ENCODE measurements at places on chromosomes 1 and 21.

DNA sequence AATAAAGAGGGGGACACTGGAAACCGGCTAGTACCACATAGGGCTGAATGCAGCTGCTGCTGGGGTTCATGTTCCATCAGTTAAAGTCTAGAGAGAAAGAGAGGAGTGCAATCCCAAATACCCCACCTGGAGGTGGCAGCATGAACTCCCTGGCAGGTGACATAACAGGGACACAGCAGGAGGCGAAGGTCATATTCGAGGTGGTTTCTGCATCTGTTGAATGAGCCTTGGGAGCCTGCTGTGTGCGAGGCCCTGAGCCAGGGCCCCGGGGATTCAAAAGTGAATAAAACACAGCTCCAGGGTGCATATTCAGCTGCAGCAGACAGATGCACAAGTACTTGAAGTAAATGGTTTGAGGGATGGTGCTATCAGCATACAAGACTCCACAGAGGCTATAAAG lies 456.8 kb downstream of the SETD4 start:
- DNase-seq = no peak

DNA sequence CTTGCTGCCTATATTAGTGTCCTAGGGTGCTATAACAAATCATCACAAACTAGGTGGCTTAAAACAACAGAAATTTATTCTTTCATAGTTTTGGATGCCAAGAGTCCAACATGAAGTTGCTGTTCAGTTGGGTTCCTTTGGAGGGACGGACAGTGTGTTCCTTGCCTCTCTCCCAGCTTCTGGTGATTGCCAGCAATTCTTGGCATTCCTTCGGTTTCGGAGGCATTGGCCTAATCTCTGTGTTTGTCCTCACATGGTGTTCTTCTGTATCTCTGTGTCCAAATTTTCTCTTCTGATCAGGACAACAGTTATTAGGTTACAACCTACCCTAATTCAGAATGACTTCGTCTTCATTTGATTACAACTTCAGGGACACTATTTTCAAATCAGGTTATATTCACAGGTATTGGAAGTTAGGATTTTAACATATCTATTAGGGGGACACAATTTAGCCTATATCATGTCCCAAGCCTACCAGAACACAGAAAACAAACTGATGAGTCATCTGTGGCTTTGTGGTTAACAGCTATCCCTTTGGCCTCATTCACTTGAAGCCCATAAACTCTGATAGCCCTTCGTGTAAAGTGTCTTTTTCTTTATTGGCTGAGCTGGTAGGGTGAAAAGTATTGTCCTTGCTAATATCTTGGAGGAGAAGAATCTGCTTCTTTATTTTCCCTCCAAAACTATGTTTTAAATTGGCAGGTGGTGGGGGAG lies 83.2 kb upstream of the PAPPA2 start:
- no peak for DNase-seq

DNA sequence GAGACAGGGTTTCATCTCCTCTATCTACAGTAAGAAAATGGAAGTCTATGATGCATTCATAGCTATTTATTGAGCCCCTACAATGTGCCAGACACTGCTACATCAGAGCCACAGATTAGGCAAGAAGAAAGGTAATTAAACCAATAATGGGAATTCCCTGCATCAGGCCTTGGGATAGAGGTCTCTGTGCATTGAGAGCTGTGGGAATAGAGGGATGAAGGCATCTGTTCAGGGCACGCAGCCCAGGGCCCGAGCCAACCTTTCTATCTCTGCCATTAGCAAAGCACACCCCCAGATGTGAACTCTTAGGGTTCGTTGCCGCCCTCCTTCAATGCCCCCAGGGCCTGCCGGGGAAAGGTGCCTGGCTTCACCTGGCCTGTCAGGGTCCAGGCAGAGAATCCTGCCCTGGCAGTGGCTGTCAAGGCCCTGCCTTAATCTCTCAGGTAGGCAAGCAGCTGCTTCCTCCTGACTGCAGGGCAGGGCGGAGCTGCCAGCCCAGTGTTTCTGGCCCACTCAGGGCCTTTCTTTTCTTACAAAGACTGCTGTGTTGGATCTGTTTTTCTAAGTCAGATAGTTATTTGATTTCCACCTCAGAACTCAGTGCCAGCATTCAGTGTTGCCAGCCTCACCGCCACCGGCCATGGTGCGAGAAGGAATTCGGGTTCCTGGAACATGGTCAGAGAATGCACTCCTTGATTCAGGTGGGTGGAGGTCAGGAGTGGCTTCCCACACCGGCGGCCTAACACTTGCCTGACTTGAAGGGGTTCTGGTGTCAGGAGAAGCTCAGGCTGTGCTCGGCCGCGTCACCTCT lies 76.1 kb downstream of the PGM1 start:
- DNase-seq = no peak

- DNase-seq = no peak
Observed at GRCh38 chr1:233245191-233245765, 50.2 kb downstream of the PCNX2 start.

DNA sequence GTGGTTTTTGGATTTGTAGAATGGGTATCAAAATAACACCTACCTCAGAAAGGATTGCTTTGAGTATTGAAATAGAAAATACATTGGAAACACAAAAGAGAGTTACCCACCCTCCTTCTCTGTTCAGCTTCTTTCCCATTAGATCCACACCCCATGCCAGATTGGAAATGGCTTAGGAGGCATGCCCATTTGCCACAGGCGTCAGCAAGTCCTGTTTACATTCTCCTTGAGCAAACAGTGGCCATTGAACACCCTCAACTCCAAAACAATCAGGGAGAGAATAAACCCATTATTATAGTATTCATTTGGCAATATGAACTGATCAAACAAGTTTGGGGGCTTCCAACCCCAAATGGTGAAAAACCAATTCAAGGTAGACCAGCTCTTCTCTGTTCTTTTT lies 2.4 kb downstream of the ELAPOR1 start:
- DNase-seq = no peak

DNA sequence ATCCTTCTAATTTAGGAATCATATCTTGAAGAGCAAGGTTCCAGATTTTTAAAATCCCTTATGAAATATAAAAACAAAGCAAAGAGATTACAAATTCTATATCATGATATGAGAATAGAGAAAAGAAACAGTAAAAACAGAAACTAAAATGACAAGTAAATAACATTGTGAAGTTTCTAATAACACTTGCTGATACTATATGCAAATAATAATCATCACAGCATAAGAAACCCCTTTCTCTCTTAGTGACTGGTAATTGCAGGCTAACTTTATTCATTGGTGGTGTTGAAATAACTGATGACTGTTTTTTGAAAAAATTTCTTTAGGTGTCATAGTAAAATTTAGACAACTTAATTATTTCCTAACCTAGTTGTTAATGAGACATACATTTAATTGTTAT lies 281.6 kb downstream of the PLA2G4A start:
- DNase-seq = no peak

DNA sequence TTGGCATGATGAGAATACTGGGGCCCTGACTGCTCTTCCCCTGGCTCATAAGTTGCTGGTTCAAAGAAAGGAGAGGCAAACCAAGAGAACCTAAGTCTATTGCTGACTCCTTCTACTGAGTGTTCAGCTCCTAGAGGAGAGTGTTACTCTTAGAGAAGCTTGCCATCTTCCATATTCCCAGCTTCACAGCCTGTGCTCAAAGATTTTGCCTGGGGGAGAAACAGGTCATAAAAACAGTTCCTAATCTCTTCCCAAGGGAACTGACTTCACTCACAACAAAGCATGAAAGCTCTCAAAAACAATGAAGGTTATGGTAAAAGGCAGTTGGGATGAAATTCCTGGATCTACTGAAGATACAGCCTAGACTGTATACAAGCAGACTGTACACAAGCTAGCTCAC lies 37.1 kb downstream of the LRRC40 start:
- DNase-seq = no peak

DNA sequence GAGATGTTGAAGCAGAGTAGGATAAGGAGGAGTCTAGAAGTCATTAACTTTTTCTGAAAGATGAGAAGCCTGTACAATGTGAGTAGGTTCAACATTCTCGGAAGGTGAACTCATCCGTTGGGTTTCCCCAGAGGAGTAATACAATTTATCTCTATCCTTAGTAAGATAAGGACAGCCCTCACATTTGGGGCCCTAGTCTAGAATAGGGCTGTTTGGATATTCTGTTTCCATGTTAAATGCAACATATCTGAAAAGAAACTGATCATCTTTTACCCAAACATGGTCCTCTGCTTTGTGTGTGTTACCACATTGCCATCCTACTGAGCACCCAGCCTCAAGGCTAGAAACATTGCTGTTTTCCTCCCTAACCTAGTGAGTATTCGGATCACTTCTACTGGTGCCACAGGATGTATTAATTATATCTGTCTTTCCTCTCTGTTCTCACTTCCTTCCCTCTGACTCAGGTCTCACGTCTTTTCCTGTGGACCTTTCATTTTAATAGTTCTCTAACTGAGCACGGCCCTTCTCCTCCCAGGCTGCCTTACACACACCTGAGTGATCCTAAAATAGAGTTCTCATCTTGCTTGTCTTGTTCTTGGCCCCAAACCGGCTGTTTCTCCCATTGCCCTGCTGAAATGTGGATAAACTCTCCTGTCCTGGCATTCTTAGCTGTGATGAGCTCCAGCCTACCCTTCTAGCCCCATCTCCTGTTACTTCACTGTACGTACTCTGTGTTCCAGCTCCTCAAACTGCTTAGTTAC lies 91.7 kb downstream of the CDC14A start:
- no peak for DNase-seq

DNA sequence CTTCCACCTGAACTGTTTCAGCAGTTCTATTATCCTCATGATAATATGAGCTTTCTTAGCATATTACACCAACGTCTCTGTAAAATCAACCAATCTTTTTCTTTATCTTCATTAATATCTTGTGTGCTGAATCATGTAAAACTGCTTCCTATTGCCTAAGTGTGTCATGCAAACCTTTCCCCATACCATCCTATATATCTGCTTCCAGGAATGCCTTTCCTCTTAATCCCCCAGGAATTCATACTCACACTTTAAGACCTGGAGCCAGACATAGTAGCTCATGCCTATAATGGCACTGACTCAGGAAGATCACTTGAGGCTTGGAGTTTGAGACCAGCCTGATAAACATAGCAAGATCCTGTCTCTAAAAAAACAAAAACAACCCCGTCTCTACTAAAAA lies 183.9 kb downstream of the NRIP1 start:
- DNase-seq = no peak

- DNase-seq = no peak
Observed at GRCh38 chr1:119787776-119788175, 19.1 kb upstream of the HMGCS2 start.

GRCh38 chr1:65431111-65431705 lies 10.7 kb downstream of the LEPR start:
- no peak for DNase-seq

DNA sequence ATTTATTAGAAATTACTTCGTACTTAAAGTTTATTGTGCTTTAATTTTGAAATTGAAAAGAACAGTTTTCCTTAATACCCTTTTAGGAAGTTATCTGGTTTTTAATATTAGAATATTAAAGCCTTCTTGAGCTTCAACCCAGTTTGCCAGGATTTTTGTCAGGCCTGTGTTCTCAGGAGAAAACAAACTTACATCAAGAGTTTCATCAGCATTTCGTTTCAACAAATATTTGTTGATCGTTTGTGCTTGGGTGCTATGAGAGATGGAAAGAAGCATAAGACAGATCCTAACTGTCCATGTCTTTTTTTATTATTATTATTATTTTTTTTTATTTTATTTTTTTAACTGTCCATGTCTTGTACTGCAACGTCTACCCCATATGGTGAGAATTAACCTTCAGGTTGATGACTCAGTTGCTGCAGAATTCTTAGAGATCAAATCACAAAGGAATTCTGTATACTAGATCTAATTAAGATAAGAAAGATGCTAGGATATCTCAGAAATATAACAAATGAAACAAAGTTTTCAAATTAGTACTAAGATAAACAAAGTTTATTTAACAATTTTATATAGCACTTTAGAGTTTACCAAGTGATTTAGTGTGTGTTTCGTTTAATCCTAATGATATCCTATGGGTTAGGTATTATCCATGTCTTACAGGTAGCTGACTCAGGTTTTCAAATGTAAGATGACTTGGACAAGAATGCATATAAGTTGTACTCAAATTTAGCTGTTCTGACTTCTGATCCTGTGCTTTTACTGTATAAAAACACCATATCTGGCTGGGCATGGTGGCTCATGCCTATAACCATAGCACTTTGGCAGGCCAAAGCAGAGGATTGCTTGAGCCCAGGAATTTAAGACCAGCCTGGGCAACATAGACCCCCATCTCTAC lies 14.3 kb downstream of the FBXO28 start:
- no peak for DNase-seq
